Kidney epithelial cell (primary cell): ENCODE measurements at places on chromosomes 6 and 20.

- DNase-seq = no peak
These were observed 104.1 kb downstream of the THEMIS start for GRCh38 chr6:127796713-127797112.

DNA sequence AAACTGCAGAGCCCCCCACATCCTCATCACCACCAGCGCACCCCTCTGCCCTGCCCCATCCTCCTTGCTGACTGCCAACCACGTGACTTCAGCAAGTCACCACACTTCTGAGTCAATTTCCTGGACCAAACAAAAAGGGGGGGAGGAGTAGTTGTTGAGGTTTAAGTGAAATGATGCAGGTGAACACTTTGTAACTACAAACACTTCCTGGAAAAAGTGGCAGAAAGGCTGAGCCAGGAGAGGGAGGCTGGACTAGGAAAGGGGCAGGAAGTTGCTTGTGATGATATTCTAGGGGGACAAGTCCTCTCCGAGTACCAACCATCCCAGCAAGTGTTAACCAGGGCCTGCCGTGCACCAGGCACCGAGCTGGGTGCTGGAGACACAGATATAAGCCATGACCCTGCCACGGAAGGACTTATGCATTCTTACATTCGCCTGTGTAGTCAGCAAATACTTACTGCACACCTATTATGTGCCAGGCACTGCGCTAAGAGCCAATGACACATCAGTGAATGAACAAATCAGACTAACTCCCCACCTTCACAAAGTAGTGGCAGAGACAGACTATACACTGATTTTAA lies 67.3 kb downstream of the PREX1 start:
- DNase-seq = peak; percentile 35

DNA sequence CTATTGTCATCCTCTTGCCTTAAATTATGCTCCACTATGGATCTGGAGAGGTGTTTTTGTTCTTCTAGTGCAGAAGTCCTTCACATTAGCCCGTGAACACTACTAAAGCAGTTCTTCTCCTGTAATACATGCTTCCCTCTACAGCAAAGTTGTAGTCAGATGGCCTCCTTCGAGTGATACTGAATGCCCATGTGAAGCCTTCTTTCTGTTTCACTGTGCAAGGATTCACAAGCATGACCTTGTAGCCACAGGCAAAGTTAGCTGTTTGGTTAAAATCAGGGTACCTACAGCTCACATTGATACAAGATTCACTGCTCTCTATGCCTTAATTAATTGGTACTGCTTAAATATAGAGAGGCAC lies 47.6 kb downstream of the ARHGAP18 start:
- no peak for DNase-seq

DNA sequence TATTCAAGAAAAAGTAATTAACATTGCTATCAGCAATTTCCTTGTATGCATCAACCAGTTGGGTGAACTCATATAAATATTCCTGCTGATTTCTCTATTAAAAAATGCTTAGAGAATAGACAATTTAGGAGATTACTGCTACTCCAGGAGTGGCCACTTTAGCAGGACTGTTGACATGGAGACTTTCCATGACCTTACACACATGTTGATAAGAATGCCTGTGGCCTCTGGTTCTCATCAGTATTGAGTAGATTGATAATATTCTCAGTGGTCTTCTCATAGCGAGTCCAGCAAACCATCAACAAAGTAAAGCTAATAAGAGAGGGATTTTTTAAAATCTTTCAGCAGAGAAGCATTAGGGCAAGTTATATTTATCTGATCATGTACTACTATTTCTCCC lies 208.4 kb upstream of the MARCKS start:
- no peak for DNase-seq

GRCh38 chr20:32112841-32113240 lies 3.3 kb downstream of the TM9SF4 start:
- no peak for DNase-seq

DNA sequence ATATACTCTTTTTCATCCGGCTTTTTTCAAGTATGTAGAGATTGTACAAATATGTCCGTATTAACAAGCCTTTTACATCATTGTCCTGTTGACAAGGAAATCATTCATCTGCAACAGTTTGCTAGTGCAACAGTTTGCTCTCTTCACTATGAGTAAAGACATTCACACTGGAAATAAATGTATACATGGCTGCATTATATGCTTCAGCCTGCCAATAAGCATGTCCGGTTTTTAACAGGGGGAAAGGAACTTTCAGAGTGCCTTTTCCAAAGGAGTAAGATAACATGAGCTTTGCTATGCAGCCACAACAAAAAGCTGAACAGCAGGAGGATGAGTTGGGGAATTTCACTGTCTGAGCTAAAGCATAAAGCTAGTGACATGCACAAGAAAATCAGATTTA lies 99.4 kb upstream of the ADTRP start:
- no peak for DNase-seq

DNA sequence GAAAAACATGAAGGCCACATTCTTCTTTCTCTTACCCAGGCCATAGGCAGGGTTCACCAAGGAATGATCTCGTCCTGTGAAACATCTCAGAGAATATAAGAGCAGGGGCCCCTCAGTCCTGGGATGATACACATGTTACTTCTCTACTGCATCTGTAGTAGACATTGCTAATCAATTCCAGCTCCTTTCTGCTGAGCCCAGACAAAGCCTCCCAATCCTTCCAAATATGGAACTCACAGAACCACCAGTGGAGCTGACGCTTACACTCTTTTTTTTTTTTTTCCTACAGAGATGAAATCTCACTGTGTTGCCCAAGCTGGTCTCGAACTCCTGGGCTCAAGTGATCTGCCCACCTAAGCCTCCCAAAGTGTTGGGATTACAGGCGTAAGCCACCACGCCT lies 9.1 kb downstream of the SNTA1 start:
- DNase-seq = no peak

- DNase-seq = no peak
These were observed 21.6 kb upstream of the FKBP5 start for GRCh38 chr6:35710241-35710847.

GRCh38 chr6:14211562-14211942 lies 94.0 kb downstream of the CD83 start:
- no peak for DNase-seq

DNA sequence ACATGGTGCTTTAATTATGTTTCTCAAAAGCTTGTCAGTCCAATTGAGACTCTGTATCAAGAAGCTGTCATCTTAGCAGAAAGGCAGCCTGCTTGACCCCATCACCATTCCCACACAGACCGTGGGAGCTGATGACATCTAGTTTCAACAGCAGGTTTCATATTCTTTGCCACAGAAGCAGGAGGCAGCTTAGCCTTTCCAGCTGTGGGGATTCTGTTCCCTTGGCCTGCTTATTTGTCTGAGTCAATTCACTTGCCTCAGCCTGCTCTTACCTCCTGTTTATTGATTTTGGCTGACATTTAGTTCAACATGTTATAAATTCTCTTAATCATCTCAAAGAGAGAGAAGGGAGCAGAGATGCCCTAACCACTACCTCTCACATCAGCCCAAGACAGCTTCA lies 527.7 kb downstream of the ADGRB3 start:
- DNase-seq = no peak

DNA sequence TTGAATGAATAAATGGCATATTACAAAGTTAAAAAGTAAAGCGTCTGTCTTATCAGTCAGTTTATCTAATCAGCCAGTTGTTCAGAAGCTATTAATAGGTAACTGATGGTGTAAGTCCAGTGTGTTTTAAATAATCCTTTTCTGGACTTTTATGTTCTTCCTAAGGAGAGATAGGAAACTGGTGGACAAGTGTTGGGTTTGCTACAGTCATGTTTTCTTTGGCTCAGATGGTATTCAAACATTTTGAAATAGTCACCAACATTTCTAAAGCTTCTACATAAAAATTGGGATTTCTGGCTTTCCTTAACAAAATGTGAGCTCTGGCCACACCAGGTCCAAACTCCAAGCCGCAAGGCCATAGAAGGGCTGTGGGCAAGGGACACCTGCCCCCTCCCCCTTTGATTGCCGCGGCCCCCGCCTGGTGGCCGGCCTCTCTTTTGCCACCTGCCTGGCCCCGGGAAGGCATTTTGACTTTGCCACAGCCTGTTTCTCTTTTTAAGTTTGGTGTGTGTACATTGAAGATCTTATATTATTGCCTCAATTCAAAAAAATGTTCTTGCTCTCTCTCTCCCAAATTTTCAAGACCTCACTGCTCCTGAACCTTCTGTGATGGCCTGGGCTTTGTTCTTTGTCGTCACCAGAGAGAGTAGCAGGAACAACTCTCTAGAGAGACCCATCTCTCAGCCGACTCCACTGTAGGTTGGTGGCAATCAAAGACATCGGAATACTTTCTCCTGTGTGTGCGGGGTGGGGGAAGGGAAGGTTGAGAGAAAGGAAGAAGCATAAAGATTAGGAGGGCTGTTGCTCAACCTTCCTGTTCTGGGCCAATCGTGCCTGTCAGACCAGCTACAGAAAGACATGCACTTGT lies 84.0 kb upstream of the ZNF217 start:
- no peak for DNase-seq

DNA sequence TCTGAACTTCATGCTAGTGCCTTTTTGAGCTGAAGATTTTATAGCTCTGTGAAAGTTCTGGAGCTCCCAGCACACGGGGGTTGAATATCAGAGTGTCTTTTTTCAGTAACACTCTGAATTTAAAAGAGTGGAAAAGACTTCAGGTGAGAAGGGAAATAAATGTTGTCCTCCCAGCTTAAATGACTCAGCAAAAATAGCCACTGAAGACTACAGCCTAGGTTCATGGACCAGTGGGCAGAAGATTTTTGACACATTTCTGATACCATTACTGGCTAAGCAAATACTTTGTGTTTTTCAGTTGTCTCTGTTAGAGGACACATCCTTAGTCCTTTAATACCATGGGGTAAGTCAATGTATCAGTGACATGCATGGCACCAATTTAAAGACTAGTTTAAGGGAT lies 338.5 kb upstream of the SPTLC3 start:
- no peak for DNase-seq

DNA sequence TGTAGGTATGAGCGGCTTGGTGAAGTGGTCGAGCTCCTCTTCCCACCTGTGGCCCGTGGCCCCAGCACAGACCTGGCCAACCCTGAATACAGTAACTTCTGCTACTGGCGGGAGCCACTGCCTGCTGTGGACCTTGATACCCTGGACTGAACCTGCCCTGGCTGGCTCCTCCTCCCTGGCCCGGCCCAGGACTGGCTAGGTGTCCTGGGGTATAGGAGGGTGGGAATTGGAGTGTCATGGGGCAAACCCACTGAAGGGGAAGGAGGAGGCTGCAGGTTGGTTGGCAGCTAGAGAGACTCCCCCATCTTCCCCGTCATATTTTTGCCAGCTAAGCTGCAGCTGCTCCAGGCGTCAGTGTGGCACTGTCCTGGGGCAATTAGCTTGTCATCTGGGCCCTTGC lies 7.9 kb downstream of the EMILIN3 start:
- no peak for DNase-seq

- DNase-seq = no peak
These were observed 120.7 kb upstream of the ADGRF1 start for GRCh38 chr6:47162793-47163192.

GRCh38 chr20:58708246-58708931 lies 15.8 kb downstream of the NPEPL1 start:
- DNase-seq = no peak

DNA sequence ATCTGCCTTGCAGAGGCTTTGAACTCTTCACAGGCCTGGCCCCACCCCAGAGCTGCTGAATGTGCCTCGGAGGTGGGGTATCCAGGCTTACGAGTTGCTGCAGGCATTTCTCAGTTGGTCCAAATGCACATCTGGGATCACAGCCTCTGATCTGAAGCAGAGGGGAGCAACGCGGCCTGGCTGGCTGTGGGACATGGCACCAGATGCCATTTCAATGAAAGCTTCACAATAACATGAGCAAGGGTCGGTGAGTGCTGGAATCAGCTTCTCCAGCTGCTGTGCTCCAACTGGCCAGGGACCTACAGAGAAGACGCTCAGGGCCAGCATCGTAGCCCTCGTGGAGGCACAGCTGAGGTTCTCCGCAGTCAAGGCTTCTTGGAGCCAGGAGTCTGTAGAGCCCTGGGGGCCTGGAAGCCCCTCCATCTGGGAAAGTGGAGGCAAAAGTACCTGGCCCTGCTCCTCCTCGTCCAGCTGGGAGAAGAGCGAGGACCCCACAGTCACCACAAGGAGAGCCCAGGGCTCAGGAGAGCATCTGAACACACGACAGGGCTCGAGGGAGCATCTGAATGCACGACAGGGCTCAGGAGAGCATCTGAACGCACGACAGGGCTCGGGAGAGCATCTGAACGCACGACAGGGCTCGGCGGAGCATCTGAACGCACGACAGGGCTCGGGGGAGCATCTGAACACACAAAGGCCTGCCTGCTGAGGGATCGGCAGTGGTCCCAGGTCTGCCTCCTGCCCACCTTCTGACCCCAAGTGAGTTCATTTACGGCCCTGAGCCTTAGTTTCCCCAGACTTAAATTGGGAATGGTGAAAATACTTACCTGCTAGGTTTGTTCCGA lies 165.2 kb downstream of the DLL1 start:
- no peak for DNase-seq

DNA sequence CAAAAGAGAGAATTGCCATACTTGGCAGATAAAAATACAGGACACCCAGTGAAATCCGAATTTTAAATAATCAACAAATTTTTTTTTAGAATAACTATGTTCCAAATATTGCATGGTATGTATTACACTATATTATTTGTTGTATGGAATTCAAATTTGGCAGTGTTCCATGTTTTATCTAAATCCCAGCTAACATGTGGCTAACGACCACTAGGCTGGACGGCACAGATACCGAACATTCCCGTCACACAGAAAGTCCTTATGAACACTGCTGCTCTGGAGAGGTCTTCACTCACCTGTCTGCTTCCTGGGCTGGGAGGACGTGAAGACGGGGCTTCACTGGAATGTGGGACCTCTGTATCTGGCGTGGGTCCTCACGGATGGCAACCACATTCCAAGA lies 32.8 kb downstream of the SNX5 start:
- DNase-seq = no peak

GRCh38 chr6:100230115-100230952 lies 234.4 kb downstream of the SIM1 start:
- DNase-seq = no peak
